ENCODE measurements at places on chromosomes 3 and 15.
A peak's percentile ranks its signal among the peaks of the same experiment; 100 is the strongest.

DNA sequence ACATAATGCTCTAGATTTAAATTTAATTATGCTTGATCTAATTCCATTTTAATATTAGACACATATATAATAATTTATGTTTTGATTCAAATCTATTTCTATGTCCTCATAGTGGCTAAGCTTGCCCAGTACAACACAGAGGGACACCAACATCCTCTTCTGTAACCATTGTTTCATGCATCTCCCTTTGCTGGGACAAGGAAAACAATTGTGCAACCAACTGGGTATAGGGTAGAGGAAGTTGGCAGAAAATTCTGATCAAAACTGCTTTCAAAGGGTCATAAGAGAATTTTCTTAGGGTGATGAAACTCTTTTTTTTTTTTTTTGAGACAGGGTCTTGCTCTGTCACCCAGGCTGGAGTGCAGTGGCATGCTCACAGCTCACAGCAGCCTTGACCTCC is 121.4 kb upstream of the SGO1 start:
- no peak for DNase-seq

DNA sequence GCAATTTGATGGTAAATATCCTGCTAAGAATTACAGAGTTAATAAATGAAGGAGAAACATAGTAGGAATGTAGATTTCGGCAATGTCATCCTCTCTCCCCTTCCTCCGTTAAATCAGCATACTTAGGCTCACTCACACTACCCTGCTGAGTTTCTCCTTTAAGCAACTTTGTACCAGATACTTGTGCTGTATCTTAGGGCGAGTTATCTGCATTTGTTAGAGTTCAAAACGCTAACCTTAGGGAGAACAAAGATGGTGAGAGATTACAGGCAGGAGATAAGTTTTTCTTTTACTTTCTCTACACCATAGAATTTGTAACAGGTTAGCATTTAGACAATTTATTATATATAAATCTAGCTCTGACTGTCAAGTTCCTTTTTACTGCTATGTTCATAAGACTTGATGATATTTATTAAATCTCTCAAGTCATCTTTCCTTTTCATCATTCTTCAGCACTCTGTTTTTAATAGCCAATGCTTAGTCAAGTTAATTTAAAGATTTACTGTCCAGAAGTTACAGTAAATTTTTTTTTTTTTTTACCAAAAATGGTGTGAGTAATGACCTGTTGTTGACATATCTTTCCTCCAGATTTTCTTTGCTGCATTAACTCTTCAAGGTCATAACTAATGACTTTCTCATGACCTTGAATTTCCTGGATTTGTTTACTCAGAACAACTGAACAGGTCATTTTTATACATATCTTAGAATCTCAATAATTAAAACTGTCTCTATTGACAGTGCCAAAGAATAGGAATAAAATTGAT is 22.2 kb downstream of the SUCNR1 start:
- DNase-seq, result no peak

DNA sequence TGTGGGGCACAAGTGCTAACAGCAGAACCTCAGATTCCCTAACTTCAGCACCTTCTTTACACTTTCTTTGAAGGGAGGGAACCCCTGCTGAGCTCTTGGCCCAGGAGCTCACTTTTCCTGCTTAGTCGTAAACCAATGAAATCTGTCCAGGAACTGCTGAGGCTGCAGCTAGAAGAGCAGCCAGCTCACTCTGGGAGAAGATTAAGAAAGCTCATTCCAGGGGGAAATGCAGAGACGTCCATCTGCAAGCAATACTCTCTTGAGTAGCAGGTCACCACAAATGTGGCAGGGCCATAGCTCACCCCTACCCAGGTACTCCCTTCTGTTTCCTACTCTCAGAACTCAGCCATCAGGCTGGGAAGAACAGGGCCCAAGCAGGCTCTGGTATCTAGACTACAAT is 103.3 kb downstream of the WDR76 start:
- no peak for DNase-seq

DNA sequence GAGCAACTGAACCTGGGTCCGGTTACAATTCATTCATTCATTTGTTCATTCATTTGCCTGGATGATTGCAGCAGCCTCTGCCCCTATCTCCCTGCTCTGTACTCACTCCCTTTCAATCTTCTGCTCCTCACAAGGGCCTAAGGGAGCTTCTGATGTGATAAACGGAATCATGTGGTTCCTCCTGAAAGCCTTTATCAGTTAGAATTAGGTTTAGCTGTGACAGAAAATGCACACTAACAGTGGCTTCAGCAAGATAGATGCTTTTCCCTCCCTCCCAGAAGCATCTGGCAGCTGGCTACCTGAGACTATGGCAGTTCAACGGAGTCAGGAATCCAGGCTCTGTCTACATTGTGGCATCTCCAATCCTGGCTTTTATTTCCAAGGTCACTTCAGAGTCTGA is 196.0 kb downstream of the ADAMTS9 start:
- no peak for DNase-seq

GRCh38 chr3:125337506-125337905 is 37.6 kb downstream of the ZNF148 start:
- DNase-seq, result no peak

- DNase-seq, result peak; percentile 53
Measured at GRCh38 chr15:31435912-31436628, 109.4 kb downstream of the KLF13 start.

DNA sequence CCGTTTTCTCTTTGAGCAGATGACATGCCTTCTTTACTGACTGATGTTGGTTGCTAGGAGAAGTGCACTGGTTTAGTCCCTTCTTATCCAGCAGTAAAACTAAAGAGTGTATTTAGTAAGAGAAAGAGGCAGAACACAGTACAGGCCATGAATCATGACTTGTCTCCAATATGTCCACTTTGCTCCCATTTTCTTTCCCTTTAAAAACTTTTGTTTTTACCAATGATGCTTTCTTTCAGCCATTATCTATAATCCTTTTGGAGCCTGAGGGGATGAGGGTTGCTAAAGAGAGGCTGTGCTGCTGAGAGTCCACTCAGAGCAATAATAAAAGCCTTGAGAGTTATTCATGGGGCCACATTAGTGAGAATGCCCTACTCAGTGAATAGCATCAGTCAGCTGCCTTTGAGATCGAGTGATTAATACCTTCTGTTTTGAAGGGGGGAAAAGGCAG is 12.2 kb downstream of the ROBO2 start:
- DNase-seq, result no peak
